ENCODE measurements at places on chromosomes 6 and 20.

- DNase-seq, result no peak
Observed at GRCh38 chr20:59932616-59933295, 681 bp downstream of the SYCP2 start.

DNA sequence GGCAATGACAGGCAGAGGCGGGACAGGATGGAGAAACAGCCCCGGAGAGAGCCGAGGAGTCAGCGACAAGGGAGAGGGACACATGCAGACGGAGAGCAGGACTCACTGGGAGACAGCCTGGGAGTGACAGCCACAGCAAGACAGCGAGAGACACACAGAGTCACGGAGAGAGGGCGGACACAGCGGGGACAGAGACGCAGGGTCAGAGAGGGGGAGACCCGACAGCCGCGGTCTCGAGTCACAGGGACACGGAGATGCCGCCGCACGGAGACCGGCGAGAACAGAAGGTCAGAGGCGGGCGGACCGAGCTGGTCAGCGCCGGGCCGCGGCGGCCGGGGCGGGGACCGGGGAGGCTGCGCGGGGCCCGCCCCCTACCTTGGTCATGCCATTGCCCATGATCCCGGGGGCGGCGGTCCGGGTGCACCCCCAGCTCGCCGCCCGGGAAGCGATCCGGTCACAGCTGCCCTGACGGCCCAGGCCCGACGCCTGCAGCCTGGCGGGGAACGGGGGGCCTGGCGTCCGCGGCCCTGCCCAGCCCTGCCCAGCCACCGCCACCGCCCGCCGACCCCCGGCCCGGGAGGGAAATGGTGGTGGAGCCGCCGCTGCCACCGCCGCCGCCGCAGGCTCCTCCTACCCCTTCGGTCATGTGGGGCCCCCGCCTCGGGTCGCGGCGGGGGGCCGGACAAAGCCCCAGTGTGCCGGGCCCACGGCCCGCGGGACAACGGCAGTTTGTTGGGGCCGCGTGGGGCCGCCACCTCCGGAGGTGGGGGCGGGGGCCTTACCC lies at the start of the genes DUSP15 and TTLL9:
DUSP15 (minus strand) TSS at position 586 of the 784 bp plus-strand sequence; CDS start at position 396, 190 bp downstream.
TTLL9 (plus strand) TSS at position 693 of the 784 bp plus-strand sequence. CDS start 493 bp downstream, outside the sequence.
- no peak for DNase-seq

DNA sequence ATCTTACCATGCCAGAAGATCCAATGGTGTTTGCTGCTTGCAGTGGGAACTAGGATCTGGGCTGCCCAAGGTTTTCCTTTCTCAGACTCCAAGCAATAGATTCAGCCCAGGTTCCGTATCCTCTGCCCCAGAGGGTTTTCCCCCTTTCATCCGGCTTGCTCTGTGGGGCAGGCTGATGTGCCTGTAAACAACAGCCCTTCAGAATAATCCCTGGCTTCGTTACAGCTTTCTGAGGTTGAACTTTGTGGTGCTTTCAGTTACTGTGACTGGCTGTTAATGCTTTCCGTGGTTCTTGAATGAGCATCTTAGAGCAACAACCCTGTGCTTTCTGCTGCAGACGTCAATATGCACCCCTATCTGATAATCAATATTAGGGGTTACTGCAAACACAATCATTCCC lies 400.4 kb downstream of the BTBD3 start:
- DNase-seq, result no peak

- DNase-seq, result no peak
Observed at GRCh38 chr20:31488115-31488514, 13.0 kb downstream of the REM1 start.

- no peak for DNase-seq
Observed at GRCh38 chr20:60810561-60810960, 441.5 kb upstream of the CDH4 start.

- peak; percentile 37 for DNase-seq
Observed at GRCh38 chr20:45771182-45771759, 20.4 kb downstream of the WFDC3 start.
